Esophagus squamous epithelium (tissue), 5 donors: ENCODE measurements at places on chromosomes 16 and 17.
A peak's percentile ranks its signal among the peaks of the same experiment; 100 is the strongest.

GRCh38 chr16:75593308-75593707 lies 27.1 kb downstream of the GABARAPL2 start:
- no peak for DNase-seq
- H3K4me1 ChIP-seq = no peaks in the 10 kb centered on the region
- no peaks in the 10 kb centered on the region for H3K27me3 ChIP-seq
- H3K36me3 ChIP-seq = no peaks in the 10 kb centered on the region

DNA sequence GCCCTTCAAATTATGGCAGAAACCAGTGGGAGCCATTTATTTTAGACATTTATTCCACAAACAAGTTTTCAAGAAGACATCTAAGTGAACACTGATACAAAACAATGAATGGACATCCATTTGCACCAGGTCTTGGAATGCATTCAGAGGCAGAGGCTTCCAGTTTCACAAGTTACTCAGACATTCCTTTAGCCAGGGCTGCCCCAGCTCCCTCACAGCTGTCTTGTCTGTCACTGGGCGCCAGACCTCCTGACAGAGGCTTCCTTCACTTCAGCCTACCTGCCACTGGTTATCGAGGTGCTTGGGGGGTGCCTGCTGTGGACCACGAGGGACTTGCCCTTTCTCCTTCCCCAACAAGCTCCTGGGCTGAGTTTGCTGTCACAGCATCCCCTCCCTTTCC lies 19.2 kb downstream of the AQP8 start:
- no peaks in the 10 kb centered on the region for H3K4me1 ChIP-seq
- DNase-seq = no peak
- H3K4me3 ChIP-seq = no peak overlapping the region
- H3K36me3 ChIP-seq = no peaks in the 10 kb centered on the region
- H3K27me3 ChIP-seq = no peaks in the 10 kb centered on the region
- no peak overlapping the region for H3K27ac ChIP-seq

- no peak overlapping the region for H3K27ac ChIP-seq
- DNase-seq = no peak
- H3K4me3 ChIP-seq = no peak overlapping the region
- no peaks in the 10 kb centered on the region for H3K36me3 ChIP-seq
These were observed 93.0 kb downstream of the SEC14L1 start for GRCh38 chr17:77233635-77234334.

DNA sequence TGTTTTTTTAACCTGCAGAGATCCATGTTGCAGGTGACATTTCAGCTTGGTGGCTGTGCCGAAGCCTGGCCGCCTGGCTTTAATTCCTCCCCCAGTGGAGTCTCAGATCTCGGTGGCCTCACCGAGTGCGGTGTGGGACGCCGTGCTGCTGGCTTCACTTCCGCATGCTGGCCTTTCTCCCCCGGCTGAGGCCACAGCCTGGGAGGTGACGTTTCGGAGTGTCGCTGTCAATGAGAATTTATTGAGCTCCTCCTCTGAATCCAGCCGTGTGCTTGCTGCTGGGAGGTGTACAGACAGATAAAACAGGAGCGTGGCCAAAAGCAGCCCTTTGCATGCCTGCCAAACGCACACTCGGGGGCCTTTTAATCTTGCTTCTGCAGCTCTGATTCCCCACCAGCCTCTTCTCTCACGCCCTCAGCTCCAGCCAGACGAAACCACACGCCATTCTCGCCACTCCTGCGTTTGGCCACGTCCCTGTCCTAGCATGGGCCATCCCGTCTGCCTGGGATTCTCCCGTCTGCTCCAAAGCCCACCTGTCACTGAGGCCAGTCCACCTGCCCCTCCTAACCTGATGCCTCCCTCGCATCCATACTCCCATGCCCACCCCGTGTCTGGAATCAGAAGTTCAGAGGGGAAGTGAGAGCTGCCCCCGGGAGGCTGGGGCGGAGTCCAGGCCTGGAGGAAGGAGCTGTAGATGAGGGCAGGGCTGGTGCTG lies 3.6 kb downstream of the GSE1 start:
- peak overlapping the region; percentile 95 for H3K27ac ChIP-seq
- peak overlapping the region; percentile 13 for H3K4me3 ChIP-seq
- DNase-seq = peak; percentile 24
- no peaks in the 10 kb centered on the region for H3K27me3 ChIP-seq

DNA sequence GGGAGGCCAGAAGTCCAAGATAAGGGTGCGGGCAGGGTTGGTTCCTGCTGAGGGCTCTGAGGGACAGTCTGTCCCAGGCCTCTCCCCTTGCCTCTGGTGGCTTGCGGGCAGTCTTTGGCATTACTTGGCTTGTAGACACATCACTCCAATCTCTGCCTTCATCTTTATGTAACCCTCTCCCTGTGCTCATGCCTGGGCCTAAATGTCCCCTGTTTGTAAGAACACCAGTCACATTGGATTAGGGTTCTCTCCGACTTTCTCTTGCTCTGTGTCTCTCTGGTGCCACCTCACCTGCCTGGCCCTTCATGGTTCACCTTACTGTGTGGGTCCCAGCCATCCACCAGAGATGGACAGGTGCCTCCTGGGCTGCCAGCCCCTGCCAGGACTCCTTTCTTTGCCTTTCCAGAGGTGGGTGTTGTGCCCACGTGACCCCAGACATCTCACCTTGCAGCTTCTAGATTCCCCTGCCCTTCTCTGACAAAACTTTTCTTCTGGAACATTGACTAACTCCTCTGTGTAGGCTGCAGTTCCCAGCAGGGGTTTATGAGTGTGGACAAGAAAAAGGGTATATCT lies 205.8 kb downstream of the MSI2 start:
- no peaks in the 10 kb centered on the region for H3K27me3 ChIP-seq
- H3K4me1 ChIP-seq = no peaks in the 10 kb centered on the region
- no peak overlapping the region for H3K4me3 ChIP-seq
- DNase-seq = no peak

GRCh38 chr17:72226322-72226721 lies 105.5 kb downstream of the SOX9 start:
- no peak overlapping the region for H3K27ac ChIP-seq
- DNase-seq = no peak
- no peaks in the 10 kb centered on the region for H3K36me3 ChIP-seq
- H3K4me1 ChIP-seq = no peaks in the 10 kb centered on the region
- H3K27me3 ChIP-seq = peaks cover 18% of the 10 kb centered on the region
- H3K4me3 ChIP-seq = no peak overlapping the region

GRCh38 chr16:55482056-55482455 lies 3.1 kb downstream of the MMP2 start:
- no peak for DNase-seq
- H3K4me1 ChIP-seq = peaks cover 11% of the 10 kb centered on the region
- no peak overlapping the region for H3K4me3 ChIP-seq
- H3K27ac ChIP-seq = peak overlapping the region; percentile 8
- H3K36me3 ChIP-seq = no peaks in the 10 kb centered on the region

DNA sequence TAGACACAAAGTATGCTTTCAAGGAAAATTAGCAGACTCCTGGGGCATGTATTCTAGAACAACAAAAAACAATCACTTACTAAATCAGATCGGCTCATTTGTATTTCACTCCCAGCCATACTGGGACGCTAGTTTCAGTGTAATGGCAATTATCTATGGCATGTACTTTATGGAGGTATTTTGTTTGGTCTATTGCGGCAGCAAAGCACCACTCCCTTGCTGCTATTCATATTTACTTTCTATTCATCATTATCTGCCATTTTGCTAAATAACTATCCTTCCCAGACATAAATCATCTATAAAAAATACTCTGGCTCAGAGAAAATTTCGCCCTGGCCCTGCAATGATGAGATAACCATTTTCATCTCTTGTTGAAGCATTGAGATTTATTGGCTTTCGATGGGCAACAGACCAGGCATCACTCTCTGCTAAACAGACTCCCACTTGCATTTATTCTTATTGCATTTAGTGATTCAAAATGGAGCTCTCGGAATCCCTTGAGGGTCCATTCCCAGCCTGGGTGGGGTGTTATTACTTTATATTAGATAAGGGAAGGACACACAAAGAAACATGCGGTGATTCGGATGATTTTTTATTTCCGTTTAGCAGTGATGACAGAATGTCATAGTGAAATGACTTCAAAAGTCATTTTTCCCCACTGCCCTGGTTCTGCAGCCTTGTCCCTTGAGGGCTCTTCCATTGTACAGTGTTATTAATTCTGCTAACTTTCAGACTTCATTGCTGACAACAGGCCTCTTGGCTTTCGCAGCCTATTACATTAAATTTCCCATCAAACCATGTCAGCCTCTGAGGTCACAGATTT lies 225.8 kb downstream of the IRX3 start:
- H3K27ac ChIP-seq = no peak overlapping the region
- H3K36me3 ChIP-seq = no peaks in the 10 kb centered on the region
- no peaks in the 10 kb centered on the region for H3K27me3 ChIP-seq
- peaks cover 2% of the 10 kb centered on the region for H3K4me1 ChIP-seq
- no peak overlapping the region for H3K4me3 ChIP-seq

DNA sequence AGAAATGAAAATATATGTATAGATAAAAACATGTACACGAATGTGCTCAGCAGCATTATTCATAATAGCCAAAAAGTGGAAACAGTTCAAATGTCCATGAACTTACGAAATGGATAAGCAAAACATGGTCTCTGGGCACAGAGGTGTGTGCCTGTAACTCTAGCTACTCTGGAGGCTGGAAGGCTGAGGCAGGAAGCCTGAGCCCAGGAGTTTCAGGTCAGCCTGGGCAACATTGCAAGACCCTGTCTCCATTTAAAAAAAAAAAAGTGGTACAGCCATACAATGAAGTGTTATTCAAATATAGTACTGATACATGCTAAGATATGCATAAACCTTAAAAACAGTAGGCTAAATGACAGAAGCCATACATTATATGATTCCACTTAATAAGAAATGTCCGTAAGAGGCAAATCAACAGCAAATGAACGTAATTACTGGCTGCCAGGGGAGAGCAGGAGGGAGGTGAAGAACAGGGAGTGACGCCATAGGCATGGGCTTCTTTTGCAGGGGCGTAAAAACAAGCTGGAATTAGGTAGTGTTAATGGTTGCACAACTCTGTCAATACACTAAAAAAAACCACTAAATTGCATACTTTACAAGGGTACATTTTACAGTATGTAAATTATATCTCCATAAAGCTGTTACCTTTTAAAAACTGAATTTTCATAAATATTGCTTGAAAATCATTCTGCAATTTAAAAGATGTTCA lies 87.2 kb upstream of the PLEKHM1 start:
- no peak overlapping the region for H3K4me3 ChIP-seq
- peaks cover 43% of the 10 kb centered on the region for H3K4me1 ChIP-seq
- no peak for DNase-seq
- H3K36me3 ChIP-seq = peaks cover 20% of the 10 kb centered on the region

DNA sequence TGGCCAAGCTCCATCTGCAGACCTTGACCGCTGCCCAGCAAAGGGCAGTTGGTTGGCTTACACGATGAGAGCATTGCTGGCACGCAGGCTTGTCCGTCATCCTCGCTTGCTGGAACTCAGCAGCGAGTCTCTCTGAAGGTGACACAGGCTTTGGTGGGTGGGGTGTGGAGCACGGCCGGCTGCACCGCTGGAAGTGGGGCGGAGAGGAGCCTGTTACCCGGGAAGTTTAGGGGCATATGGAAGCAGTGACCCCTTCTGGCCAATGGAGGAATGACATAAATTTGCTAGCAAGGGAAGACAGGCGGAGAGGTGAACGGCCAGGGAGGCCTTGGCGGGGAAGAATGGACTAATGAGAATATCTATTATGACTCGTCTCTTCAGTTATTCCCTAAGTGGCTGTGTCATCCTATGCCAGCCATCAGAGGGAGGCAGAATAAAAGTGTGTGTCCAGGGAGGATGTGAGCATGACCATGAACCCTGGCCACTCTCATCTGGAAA lies 65.9 kb upstream of the SDK2 start:
- peaks cover 11% of the 10 kb centered on the region for H3K4me1 ChIP-seq
- no peak for DNase-seq
- no peak overlapping the region for H3K27ac ChIP-seq
- no peaks in the 10 kb centered on the region for H3K27me3 ChIP-seq

- no peaks in the 10 kb centered on the region for H3K36me3 ChIP-seq
- H3K4me1 ChIP-seq = no peaks in the 10 kb centered on the region
- no peak overlapping the region for H3K27ac ChIP-seq
- DNase-seq = no peak
These were observed 600.0 kb upstream of the CA10 start for GRCh38 chr17:52758481-52758880.

GRCh38 chr17:27414694-27415093 lies 41.6 kb upstream of the KSR1 start:
- no peak overlapping the region for H3K27ac ChIP-seq
- H3K36me3 ChIP-seq = no peaks in the 10 kb centered on the region
- H3K4me3 ChIP-seq = no peak overlapping the region
- no peak for DNase-seq

GRCh38 chr17:17353625-17354484 lies 50.7 kb downstream of the NT5M start:
- no peaks in the 10 kb centered on the region for H3K4me1 ChIP-seq
- H3K36me3 ChIP-seq = no peaks in the 10 kb centered on the region
- no peaks in the 10 kb centered on the region for H3K27me3 ChIP-seq
- H3K27ac ChIP-seq = no peak overlapping the region
- DNase-seq = no peak

DNA sequence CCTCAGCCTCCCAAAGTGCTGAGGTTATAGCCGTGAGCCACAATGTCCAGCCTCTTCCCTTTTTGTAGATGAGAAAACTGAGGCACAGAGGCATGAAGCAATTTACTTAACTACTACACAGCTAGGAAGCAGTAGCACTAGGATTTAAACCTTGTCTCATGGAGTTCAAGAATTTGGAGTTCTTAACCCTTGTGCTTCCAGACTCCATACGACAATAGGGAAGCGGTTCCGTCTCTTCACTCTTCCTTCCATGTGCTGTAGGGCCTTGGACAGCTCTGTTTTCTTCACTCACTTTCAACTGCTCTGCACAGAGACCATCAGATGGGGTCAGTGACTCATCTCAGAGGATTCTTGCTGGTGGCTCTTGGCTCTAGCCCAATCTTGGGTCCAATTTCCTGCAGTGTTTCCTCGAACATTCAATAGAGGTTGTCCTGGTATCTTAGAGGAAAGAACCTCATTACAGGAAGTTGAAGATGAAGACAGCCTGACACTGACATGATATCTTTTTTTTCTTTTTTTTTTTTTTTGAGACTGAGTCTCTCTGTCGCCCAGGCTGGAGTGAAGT lies 19.3 kb downstream of the ITGAL start:
- H3K36me3 ChIP-seq = no peaks in the 10 kb centered on the region
- no peak for DNase-seq
- H3K4me1 ChIP-seq = peaks cover 33% of the 10 kb centered on the region
- H3K27ac ChIP-seq = no peak overlapping the region
- H3K4me3 ChIP-seq = no peak overlapping the region

- H3K36me3 ChIP-seq = no peaks in the 10 kb centered on the region
- no peak for DNase-seq
- no peaks in the 10 kb centered on the region for H3K27me3 ChIP-seq
- H3K27ac ChIP-seq = peak overlapping the region; percentile 86
- peak overlapping the region; percentile 87 for H3K4me3 ChIP-seq
These were observed 1.3 kb downstream of the MT1X start for GRCh38 chr16:56683424-56684172.
